ENCODE measurements at places on chromosomes 2 and 18.
A peak's percentile ranks its signal among the peaks of the same experiment; 100 is the strongest.

- DNase-seq, result no peak
Measured at GRCh38 chr2:15936277-15937104, 3.9 kb upstream of the MYCN start.

GRCh38 chr2:122643725-122644329 is 888.4 kb downstream of the TSN start:
- DNase-seq, result peak; percentile 53

GRCh38 chr2:194556629-194557028 is 1100.4 kb upstream of the SLC39A10 start:
- DNase-seq, result no peak

DNA sequence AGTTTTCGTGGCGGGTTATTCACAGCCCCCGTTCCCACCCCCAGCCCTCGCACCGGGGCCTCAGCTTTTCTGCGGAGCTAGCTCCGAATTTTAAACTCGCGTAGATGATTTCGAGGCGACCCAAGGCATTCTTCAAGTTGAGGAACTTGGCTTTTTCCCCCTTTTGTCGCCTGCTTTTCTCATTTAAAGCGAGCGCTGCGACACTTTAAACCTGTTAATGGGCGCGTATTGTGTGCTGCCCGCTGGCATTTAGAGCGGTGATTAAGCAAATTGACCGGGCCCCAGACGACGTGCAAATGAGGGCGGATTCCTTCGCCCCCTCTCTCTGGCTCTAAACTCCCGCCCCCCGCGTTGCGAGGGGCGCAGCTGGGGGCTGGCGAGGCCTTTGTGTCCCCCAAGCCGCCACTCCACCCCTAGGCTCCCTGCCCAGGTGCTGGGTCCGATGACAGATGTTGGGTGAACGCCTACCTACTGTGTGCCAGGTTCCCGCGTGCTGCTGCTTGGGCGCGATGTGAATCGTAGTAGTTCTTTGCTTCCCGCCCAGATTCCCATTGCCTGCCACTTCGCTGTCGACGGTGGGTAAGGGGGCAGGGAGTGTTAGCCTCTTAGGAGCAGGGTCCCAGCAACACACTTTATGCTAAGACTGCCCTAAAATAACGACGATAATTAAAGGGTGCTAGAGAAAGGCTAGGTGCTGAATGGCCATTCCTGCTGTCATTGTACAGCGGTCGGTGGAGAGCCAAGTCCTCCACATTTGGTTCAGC is 1.9 kb downstream of the TCF7L1 start:
- DNase-seq, result no peak

GRCh38 chr2:121826036-121826435 is 70.6 kb downstream of the TSN start:
- DNase-seq, result no peak

- no peak for DNase-seq
Measured at GRCh38 chr18:24609254-24609653, 148.8 kb downstream of the HRH4 start.

DNA sequence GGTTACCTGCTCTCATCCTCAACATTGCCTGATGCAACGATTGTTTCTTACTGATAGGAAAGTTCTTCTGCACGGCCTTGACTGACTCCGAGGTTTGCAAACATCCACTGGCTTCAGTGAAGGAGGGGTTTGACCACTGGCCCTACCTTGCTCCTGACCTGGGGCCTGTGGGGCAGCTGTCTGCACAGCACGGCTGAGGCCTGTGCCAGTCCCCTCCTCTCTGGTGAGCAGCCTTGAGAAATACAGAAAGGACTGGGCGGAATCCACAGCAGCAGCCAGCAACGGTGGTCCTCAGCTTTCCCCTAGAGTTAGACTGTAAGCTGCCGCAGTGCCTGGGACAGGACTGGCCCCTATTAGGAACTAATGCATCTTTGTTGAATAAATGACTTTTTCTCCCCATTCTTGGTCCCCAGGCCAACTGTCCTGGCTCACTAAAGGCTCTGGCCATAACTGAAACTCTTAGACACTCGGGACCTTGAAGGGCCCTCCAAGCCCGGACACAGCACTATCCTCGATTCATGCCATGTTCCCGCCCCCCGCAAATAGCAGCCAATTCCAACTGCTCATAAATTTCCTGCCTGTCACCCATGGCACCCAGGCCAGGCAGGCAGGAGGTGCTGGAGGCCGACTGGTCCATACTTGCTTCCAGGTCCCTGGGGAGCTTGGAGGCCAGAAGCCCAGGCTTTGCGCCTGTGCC is 26.7 kb downstream of the ATOH8 start:
- no peak for DNase-seq

- no peak for DNase-seq
Measured at GRCh38 chr2:204948024-204948763, 402.9 kb downstream of the PARD3B start.

DNA sequence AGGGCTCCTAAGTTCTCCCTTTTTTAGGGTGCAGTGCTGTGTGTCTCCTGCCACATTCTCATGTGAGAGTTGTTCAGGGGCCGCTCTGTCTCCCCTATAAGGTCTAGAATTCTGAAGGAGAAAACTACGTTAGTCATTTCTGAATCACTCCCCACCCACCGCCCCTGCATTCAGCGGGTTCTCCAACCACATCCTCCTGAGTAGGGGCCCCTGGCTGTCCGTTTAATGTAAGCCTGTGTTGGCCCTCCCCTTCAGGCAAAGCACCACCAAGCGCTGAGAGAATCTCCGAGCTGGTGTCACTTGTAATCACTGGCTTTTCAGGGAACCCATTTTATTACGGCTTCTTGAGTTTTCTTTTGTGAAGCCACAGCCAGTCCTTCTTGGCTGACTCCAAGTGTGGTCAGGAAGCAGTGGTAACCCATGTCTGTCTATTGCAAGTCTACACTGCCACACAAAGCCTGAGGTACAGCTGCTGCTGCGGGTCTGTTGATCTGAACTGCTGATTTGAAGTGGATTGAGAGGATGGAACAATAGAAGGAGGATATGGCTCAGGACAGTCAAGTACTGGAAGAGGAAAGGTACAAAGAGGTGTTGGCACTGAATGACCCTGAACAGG is 16.9 kb downstream of the LCT start:
- no peak for DNase-seq

DNA sequence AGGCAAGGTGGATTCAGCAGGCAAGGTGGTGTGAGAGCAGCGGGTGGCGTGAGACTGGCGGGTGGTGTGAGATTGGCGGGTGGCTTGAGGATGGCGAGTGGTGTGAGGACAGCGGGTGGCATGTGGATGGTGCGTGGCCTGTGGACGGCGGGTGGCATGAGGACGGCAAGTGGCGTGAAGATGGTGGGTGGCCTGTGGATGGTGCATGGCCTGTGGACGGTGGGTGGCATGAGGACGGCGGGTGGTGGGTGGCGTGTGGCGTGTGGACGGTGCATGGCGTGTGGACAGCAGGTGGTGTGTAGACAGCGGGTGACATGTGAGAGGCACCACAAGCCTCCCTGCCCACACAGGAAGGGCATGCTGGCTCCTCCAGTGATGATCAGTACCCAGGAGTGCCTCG is 186.9 kb upstream of the SALL3 start:
- no peak for DNase-seq

DNA sequence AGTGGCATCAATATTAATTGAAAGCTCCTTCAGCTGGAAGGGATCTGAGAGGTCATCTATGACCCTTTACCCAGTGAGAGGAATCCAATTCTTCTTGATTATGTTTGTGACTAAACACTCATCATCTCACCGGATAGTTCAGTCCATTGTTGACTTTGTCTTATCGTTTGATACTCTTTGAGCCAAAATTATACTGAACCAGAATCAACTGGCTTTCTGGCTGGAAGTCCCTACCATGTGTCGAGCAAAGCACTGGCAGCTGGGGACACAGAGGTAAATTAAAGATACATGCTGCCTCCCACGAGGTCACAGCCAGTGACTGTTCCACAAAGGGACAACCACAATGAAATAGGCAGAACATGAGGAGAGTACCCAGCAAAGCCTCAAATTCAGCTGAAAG is 91.4 kb upstream of the FHL2 start:
- DNase-seq, result no peak

All from SW480 (cell line).